WTC11 (cell line): ENCODE measurements at places on chromosomes 16 and 17.

- DNase-seq = no peak
- H3K27me3 ChIP-seq = no peaks in the 10 kb centered on the region
- no peaks in the 10 kb centered on the region for H3K36me3 ChIP-seq
- no peak overlapping the region for H3K27ac ChIP-seq
Observed at GRCh38 chr16:29304251-29304650, 102.3 kb downstream of the NPIPB11 start.

- no peak for DNase-seq
- H3K27ac ChIP-seq = peak overlapping the region; percentile 87
- no peaks in the 10 kb centered on the region for H3K27me3 ChIP-seq
- peaks cover 86% of the 10 kb centered on the region for H3K4me1 ChIP-seq
Observed at GRCh38 chr16:85570735-85571562, 42.2 kb upstream of the GSE1 start.

GRCh38 chr16:4743226-4743878 is 9.0 kb downstream of the DNAAF8 start:
- peaks cover 20% of the 10 kb centered on the region for H3K4me1 ChIP-seq
- H3K27ac ChIP-seq = 0 out of 2 replicates have a peak overlapping the region, but pooled peaks have one; percentile 49
- DNase-seq = no peak
- no peaks in the 10 kb centered on the region; the same call in 1 of the 2 replicates for H3K27me3 ChIP-seq
- no peaks in the 10 kb centered on the region for H3K36me3 ChIP-seq

DNA sequence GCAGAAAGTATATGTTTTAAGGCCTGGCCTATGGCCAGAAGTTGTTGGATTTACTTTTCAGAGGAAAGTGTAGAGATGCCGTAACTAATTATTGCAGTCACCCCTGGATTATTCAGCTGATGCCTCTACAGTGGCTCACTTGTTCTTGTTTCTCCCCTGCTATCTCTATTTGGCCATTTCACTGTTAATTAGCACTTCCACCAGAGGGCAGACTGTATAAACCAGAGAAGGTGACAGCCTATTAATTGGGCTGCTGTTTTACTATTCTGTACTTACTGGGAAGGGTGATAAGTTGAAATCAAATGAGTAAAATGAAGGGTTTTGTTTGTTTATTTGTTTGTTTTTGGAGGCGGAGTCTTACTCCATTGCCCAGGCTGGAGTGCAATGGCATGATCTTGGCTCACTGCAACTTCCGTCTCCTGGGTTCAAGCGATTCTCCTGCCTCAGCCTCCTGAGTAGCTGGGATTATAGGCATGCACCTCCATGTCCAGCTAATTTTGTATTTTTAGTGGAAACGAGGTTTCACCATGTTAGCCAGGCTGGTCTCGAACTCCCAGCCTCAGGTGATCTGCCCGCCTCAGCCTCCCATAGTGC is 66.0 kb downstream of the CDK12 start:
- H3K36me3 ChIP-seq = peaks cover 66% of the 10 kb centered on the region
- no peaks in the 10 kb centered on the region for H3K4me1 ChIP-seq
- H3K4me3 ChIP-seq = no peak overlapping the region
- no peak overlapping the region for H3K27ac ChIP-seq

- H3K4me3 ChIP-seq = no peak overlapping the region
- H3K27me3 ChIP-seq = no peaks in the 10 kb centered on the region
- peaks cover 4% of the 10 kb centered on the region; the same call in 1 of the 2 replicates for H3K4me1 ChIP-seq
- no peak overlapping the region for H3K27ac ChIP-seq
- no peaks in the 10 kb centered on the region for H3K36me3 ChIP-seq
Observed at GRCh38 chr16:67260426-67261063, 11.8 kb downstream of the SLC9A5 start.

DNA sequence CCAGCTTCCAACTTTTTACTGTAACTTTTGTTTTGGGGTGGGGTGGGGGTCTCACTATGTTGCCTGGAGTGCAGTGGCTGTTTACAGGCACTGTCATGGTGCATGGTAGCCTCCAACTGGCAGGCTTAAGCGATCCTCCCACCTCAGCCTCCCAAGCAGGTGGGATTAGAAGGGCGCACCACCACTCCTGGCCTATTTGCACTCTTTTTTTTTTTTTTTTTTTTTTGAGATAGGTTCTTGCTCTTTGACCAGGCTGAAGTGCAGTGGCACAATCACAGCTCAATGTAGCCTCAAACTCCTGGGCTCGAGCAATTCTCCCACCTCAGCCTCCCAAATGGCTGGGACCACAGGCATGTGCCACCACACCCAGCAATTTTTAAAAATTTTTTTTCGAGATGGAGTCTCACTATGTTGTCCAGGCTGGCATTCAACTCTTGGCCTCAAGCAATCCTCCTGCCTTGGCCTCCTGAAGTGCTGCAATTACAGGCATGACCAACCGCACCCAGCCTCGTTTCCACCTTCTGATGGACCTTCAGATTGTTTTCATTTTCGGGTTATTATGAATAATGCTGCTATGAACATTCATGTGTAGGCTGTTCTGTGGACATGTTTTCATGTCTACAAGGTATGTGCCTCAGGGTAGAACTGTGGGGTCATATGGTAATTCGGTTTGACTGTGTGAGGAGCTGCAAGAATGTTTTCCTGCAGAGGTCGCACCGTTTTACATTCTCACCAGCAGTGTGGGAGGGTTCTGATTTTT is 10.9 kb downstream of the TRAP1 start:
- no peaks in the 10 kb centered on the region for H3K27me3 ChIP-seq
- peaks cover 7% of the 10 kb centered on the region; the same call in 1 of the 2 replicates for H3K36me3 ChIP-seq
- H3K27ac ChIP-seq = peak overlapping the region; percentile 41; the same call in 1 of the 2 replicates
- no peaks in the 10 kb centered on the region for H3K4me1 ChIP-seq
- no peak for DNase-seq
- H3K4me3 ChIP-seq = no peak overlapping the region

DNA sequence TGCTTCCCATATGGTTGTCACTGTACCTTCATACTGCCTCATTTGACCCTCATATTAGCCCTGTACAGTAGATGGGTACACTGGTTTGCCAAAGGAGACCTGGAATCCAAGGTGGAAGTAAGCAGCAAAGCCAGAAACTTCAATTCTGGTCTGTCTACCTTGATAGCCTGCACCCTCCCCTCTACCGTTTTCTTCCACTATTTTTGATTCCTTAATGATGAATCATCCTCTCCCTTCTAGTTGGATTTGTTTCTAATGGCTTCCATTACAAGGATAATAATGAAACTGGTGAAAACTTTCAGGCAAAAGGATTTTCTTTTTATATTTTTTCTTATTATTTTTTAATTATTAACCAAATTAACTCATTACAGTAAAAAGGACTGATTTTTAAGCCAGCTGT is 17.3 kb downstream of the TAC4 start:
- DNase-seq = no peak
- no peak overlapping the region for H3K4me3 ChIP-seq
- peak overlapping the region; percentile 68 for H3K27ac ChIP-seq
- H3K4me1 ChIP-seq = 0 out of 2 replicates have a peak, but pooled peaks cover 11% of the 10 kb centered on the region

DNA sequence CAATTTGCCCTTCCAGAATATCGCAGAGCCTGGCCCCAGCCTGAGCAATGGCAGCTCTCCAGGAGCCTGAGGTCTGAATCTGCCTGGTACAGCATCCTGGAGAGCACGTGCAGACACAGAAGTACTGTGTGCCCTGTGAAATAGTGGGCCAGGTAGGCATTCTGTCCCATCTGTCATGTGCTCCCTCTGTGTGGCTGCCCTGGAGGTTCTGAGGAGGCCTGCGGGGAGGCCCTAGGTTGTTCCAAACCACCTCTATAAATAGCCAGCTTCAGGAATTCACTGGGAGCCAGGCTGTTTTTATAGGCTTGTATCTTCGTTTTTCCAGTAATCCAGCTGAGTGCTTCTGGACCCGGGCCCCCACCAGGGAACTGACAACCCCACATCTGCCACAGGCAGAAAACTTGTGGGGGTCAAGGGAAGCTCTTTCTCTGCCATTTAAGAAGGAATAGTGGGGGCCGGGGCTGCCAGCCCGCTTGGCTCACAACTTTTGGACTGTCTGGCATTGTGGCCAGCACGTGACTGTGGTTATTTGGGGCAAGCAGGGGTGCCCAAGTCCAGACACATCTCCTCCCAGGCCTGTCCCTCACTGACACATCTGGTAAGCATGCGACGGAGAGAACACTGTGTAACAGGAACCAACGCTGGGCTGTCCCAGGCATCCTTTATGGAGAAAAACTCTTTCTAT is 356.3 kb upstream of the TNRC6C start:
- DNase-seq = no peak
- H3K36me3 ChIP-seq = no peaks in the 10 kb centered on the region
- no peak overlapping the region for H3K4me3 ChIP-seq

- H3K27ac ChIP-seq = no peak overlapping the region
- no peaks in the 10 kb centered on the region for H3K4me1 ChIP-seq
- H3K36me3 ChIP-seq = no peaks in the 10 kb centered on the region
- no peak for DNase-seq
Observed at GRCh38 chr16:2143878-2144485, 4.4 kb upstream of the RAB26 start.

GRCh38 chr16:64990101-64990500 is 131.8 kb downstream of the CDH11 start:
- H3K4me1 ChIP-seq = peaks cover 3% of the 10 kb centered on the region; the same call in 1 of the 2 replicates
- H3K4me3 ChIP-seq = no peak overlapping the region
- no peak for DNase-seq
- H3K36me3 ChIP-seq = no peaks in the 10 kb centered on the region
- no peaks in the 10 kb centered on the region for H3K27me3 ChIP-seq
- H3K27ac ChIP-seq = no peak overlapping the region

DNA sequence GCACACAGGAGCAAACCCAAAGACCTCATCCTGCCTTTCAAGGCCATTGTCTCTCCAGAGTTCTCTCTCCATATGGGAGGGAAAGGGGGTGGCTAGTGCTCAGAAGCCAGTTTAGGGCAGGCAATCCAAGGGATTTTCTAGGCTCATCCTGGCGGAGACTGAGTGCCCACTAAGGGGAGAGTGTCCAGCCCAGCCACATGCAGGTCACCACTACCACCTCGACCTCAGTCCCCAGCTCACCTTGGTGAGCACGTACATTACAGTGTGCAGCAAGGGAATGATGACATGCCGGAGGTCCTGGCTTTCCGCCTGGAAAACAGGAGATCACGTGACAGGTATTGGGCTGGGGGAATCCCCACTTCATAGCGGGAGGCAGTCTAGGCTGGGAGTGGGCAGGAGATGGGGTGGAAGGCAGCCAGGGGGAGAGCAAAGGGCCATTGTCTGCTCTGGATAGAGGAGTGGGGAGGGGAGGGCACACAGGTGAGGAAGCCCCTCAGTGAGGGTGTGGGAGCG is 29.9 kb downstream of the PIK3R6 start:
- H3K27ac ChIP-seq = no peak overlapping the region
- DNase-seq = no peak
- H3K4me1 ChIP-seq = peaks cover 25% of the 10 kb centered on the region
- H3K27me3 ChIP-seq = peaks cover 3% of the 10 kb centered on the region

DNA sequence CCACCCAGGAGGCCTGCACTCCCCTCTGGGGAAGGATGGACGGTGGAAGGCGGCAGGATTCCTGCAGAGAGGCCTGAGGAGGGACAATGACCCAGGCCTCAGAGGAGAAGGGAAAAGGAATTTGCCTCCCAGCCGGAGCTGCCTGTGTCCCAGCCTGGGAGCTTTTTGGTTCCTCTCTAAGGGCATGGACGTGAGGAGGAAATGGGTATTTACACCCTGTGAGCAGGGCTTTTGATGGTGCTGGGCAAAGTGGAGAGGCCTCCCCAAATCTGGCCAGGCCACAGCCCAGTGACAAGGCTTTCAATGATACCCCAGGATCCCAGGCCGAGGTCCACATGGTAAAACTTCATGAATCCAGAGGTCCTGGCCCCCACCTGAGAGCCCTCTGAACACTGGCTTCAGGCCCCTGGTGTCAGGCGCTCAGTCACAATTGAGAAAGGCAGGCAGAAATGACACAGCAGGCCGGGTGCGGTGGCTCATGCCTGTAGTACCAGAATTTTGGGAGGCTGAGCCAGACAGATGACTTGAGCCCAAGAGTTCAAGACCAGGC is 56.0 kb upstream of the DOC2B start:
- peak; percentile 18 for DNase-seq
- H3K27ac ChIP-seq = peak overlapping the region; percentile 41; the same call in 1 of the 2 replicates
- peaks cover 36% of the 10 kb centered on the region for H3K4me1 ChIP-seq
- no peak overlapping the region for H3K4me3 ChIP-seq

- peaks cover 23% of the 10 kb centered on the region for H3K4me1 ChIP-seq
- DNase-seq = no peak
- no peak overlapping the region for H3K4me3 ChIP-seq
- H3K36me3 ChIP-seq = no peaks in the 10 kb centered on the region
- no peak overlapping the region for H3K27ac ChIP-seq
- H3K27me3 ChIP-seq = peaks cover 18% of the 10 kb centered on the region
Observed at GRCh38 chr16:55809386-55809785, 23.5 kb downstream of the CES1 start.
